ENCODE measurements at places on chromosomes 13 and 19. TPM values are rescaled to one million over a fixed set of nuclear protein-coding genes. Genes with fewer than 3 reads are reported as not detected.

DNA sequence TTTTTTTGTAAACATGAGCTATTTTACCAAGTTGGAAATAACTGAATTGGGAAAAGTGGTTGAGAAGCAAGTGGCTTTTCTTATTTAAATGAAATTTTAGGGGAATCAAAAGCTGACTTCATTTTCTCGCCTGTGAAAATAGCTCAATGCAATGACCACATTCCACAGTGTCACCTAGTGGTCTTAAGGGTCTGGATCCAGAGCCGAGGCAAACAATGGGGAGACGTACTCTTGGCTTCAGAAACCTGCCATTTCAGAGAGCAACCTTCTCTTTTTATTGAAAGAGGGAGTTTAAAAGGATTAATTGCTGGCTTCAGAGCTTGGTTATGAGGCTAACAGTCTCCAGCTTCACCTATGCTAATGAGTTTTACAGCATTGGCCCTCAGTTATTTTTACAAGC, 39.7 kb upstream of the RXFP2 start:
- DNase-seq, result no peak

The KLK8 gene
- total RNA-seq, result not detected

The NLRP5 gene
- total RNA-seq, result not detected

The LGALS4 gene
- not detected for total RNA-seq

The RYR1 gene
- not detected for total RNA-seq

GRCh38 chr13:47134939-47135489, 238.2 kb upstream of the HTR2A start:
- DNase-seq, result no peak

DNA sequence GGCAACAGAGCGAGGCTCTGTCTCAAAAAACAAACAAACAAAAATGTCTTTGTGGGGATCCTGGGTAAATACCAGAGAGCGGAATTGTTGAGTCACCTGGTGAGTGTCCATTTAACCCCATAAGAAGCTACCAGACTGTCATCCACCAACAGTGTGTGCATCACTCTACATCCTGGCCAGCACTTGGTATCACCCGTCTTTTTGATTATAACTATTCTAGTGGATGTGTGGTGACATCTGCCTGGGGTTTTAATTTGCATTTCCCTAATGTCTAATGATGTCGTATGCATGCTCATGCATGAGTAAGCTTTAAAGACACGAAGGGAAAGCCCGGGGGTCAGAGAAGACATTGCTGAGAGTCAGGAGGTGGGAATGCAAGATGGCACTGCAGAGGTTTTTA, 126.7 kb upstream of the MRI1 start:
- peak; percentile 82 for DNase-seq

- DNase-seq, result no peak
Observed at GRCh38 chr13:47184321-47184720, 287.5 kb upstream of the HTR2A start.

GRCh38 chr19:33110137-33110910, 21.6 kb upstream of the WDR88 start:
- no peak for DNase-seq

- DNase-seq, result no peak
Observed at GRCh38 chr19:15324791-15325519, 7.4 kb downstream of the BRD4 start.

DNA sequence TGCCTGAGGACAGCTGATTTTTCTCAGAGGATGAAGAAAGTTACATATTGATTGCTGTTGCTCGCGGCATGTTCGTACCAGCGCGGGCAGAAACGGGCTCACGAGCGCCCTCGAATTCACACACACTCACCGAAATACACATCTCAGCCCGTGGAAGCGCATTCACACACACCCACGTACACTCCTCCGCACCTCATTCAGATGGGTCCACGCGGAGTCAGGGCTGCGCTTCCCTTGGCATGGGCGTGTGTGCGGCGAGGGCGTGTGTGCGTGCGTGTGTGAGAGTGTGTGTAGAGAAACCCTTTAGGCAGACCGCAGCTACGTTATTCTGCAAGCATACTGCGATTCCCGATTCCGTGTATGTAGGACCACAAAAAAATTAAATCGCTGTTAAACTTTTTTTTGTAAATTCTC, 2.1 kb upstream of the PCDH17 start:
- DNase-seq, result no peak

- no peak for DNase-seq
Observed at GRCh38 chr19:1756705-1757465, 3.6 kb downstream of the ONECUT3 start.

- DNase-seq, result no peak
Observed at GRCh38 chr13:59570204-59570603, 593.5 kb downstream of the DIAPH3 start.

DNA sequence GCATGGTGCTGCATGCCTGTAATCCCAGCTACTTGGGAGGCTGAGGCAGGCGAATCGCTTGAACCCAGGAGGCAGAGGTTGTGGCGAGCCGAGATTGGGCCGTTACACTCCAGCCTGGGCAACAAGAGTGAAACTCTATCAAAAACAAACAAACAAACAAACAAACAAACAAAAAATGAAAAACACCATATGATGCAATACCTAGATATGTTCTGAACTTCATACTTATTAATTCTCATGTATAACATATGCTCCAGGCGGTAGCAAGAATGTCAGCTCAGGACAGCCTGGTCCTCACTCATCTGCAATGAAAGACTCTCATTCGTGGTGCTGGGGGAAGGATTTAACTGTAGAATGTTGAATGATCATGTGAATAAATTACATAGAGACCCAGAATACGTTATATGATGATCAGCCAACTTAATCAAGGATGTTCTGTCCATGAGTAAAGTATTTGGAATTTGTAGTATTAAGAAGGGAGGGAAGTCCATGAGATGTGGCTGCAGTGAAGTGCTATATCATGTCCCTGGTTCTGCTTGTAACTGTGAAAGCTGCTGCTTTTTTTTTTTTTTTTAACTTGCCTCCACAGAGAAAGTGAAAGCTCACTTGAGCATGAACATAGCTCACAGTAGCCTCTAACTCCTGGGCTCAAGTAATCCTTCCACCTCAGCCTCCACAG, 206.8 kb downstream of the UQCRFS1 start:
- no peak for DNase-seq

The TEX29 gene
- total RNA-seq, result not detected

- no peak for DNase-seq
Observed at GRCh38 chr19:1941146-1942077, at the start of gene CSNK1G2. CSNK1G2 (plus strand) TSS chr19:1941172; CDS start chr19:1969773, 28,601 bp downstream.

- DNase-seq, result no peak
Observed at GRCh38 chr13:112978561-112979405, 9.8 kb downstream of the MCF2L start.

DNA sequence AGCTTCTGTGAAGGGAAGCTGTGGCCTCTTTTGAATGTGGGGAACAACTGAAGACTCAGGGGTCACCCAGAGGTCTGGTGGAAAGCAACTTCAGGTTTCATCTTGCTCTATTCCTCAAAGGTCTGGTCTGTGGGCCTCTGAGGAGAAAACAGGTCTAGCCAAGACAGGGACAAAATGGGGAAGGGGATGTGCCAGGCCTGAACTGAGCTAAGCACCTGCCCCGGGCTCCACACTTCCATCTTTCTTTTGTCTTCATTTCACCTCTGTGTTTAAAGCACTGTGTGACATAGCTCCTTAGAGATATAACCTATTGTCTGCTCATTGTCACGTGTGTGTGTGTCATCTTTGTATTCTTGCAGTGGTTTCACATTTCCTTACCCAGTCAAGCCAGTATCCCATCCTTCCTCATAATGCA, 19.9 kb upstream of the GDF15 start:
- DNase-seq, result no peak

- no peak for DNase-seq
Observed at GRCh38 chr13:66794340-66795031, 435.6 kb downstream of the PCDH9 start.

The SMAD9 gene
- total RNA-seq, result 7.6 TPM

DNA sequence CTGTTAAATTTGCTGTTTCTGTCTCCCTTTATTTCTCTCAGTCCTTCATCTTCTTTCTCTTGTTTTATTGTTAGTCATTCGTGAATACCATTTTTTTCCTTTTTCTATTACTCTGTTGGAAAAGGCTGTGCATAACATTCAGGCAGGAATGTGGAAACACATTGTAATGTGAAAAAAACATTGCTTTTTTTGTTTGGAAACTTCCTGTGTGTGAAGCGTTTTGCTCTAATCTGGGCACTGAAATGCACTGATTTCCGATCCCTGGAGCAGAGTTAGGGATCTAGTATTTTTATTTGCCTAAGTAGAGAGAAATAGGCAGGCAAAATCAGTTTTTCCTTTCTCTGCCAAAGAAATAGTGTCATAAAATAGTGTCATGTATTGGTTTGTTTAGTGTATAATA, 155.5 kb downstream of the PCCA start:
- no peak for DNase-seq

GRCh38 chr19:45973553-45974338, at the start of gene NOVA2:
NOVA2 (minus strand) TSS chr19:45973865; CDS start chr19:45973351, 514 bp downstream.
- DNase-seq, result peak; percentile 64

The COLGALT1 gene
- total RNA-seq, result 146 TPM

GRCh38 chr19:16338470-16339360, 14.1 kb downstream of the KLF2 start:
- peak; percentile 94 for DNase-seq

GRCh38 chr19:6448045-6448444, 11.5 kb downstream of the SLC25A23 start:
- DNase-seq, result no peak

The CCL25 gene
- total RNA-seq, result not detected

GRCh38 chr19:8505680-8506401, 3.4 kb upstream of the PRAM1 start:
- peak; percentile 86 for DNase-seq

The DNAJC3 gene
- total RNA-seq, result 40.5 TPM

The ZNF208 gene
- total RNA-seq, result not detected

DNA sequence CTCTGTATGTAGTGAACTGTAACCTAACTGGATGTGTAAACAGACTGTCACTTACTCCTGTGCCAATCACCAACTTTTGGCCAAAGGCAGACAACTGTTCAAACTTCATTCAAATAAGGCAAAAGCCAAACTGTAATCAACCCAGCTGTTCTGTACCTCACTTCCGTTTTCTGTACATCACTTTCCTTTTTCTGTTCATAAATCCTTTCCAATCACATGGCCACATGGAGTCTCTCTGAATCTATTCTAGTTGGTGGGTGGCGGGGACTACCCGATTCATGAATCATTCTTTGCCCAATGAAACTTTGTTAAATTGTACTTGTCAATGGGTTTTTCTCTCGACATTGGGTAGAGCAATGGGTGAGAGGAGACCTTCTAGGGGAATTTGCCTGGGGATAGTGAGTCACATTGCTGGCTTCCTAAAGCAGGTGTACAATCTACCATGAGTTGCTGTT, 178.3 kb upstream of the RFC3 start:
- DNase-seq, result no peak

GRCh38 chr19:10864538-10864899, 6.8 kb upstream of the CARM1 start:
- peak; percentile 78 for DNase-seq

The DACT3 gene
- 1.7 TPM for total RNA-seq

DNA sequence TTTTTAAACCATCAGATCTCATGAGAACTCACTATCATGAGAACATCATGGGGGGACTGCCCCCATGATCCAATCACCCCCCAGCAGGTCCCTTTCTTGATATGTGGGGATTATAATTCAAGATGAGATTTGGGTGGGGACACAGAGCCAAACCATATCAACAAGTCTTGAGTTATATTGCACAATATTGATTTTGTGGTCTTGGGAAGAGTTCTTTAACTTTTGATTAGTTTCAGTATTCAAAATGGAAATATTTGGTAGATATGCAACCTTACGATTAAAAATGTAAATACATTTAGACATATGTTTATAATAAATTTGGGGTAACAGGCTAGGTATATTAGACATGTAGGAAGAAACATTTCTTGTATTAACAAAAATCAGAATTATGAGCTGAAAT, 188.2 kb downstream of the GPC5 start:
- DNase-seq, result no peak

- DNase-seq, result no peak
Observed at GRCh38 chr13:84096216-84096615, 213.9 kb upstream of the SLITRK1 start.

The C19orf38 gene
- not detected for total RNA-seq

DNA sequence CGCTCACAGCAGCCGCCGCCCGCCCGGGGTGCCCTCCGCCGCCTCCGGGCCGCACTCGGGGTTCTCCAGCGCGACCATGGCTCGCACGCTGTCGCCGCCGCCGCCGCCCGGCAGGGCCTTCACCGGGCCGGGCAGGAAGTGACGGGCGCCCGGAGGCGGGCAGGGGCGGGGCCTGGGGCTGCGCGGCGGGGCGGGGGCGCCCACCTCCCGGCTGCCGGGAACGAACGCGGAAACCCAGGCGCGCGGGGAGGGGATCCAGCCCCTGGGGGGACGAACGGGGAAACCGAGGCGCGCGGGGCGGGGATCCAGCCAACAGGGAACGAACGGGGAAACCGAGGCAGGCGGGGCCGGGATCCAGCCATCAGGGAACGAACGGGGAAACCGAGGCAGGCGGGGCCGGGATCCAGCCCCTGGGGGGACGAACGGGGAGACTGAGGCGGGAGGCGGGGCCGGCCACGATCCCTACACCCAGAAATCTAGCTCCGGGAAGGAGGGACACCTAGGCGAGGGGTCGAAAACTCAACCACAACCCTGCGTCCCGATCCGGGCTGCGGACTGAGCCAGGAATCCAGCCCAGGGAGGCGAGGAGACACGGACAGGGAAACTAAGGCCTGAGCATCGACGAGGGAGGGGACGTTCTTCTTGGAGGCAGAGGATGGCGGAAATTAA, at the start of gene R3HDM4:
Gene R3HDM4, minus strand, starts transcription at position 140 of the 669 bp plus-strand sequence. Its CDS starts 62 bp downstream, at position 78.
- DNase-seq, result peak; percentile 69

- no peak for DNase-seq
Observed at GRCh38 chr13:30744681-30745077, 9.3 kb downstream of the ALOX5AP start.

The ZNF541 gene
- 0.69 TPM for total RNA-seq

- DNase-seq, result no peak
Observed at GRCh38 chr19:10533646-10534386, 9.9 kb upstream of the ATG4D start.

GRCh38 chr13:79549355-79550106, 68.6 kb downstream of the NDFIP2 start:
- no peak for DNase-seq

DNA sequence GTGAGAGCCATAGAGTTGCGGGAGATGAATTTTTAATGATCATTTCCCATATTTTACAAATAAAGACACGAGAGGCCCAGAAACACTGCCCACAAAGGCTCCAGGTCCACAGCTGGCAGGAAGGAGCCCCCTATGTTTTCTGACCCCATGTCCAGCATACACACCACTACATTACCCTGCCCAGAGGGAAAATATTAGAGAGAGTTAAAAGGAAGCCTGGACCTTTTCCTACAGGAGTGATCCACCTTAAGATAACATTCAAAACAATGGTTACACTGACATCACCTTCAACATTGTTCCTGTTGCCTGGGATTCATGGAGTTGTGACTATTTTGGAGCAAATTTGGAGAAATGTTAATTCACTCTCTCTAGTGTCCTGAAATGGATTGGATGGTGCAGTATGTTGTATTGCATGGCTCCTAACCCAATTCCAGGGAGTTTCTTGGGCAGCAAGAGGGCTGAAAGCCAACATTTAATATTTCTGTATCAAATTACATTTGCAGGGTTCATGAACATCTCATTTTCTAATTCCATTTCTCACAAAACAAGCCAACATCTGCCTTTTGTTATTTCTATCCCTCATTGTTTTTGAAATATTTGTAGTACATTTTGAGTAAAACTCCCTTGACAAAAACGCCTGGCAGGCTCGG, 172.5 kb downstream of the DLEU7 start:
- DNase-seq, result no peak

- DNase-seq, result peak; percentile 35
Observed at GRCh38 chr13:18212873-18213272, 968.8 kb downstream of the TUBA3C start.

Measured in MG63 (cell line).